Stimulated activated CD4-positive, alpha-beta T cell treated with anti-CD3 and anti-CD28 coated beads, Interleukin-4, amount 100 ng/mL, for 1 hour (primary cell): ENCODE measurements at places on chromosomes 1 and 21.

DNA sequence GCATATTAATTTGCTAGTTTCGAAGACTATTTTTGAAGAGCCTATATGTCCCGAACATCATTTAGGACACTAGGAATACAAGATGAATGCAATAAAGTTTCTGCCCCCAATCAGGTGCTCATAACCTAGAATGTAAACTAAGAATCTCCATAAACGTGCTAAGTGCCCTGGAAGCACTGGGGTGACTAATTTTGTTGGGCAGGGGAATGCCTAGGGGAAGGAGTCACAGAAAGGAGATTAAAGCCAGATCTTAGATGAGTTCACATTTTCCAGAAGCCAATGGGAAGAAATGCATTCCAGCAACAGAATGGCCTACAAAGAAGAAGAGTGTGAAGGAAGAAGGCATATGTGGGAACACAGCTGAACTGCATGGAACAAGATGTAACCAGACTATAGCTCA, 19.5 kb downstream of the SCYL3 start:
- no peak for DNase-seq

DNA sequence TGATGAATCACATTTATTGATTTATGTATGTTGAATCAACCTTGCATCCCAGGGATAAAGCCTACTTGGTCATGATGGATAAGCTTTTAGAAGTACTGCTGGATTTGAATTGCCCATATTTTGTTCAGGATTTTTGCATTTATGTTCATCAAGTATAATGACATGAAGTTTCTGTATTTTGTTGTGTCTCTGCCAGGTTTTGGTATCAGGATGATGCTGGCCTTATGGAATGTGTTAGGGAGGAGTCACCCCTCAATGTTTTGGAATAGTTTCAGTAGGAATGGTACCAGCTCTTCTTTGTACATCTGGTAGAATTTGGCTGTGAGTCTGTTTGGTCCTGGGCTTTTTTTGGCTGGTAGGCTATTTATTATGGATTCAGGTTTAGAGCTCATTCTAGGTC, 1643.1 kb upstream of the B3GALT2 start:
- no peak for DNase-seq

- no peak for DNase-seq
Measured at GRCh38 chr21:46564391-46564790, 40.5 kb downstream of the S100B start.

GRCh38 chr1:157239936-157240335, 101.7 kb upstream of the ETV3 start:
- no peak for DNase-seq

DNA sequence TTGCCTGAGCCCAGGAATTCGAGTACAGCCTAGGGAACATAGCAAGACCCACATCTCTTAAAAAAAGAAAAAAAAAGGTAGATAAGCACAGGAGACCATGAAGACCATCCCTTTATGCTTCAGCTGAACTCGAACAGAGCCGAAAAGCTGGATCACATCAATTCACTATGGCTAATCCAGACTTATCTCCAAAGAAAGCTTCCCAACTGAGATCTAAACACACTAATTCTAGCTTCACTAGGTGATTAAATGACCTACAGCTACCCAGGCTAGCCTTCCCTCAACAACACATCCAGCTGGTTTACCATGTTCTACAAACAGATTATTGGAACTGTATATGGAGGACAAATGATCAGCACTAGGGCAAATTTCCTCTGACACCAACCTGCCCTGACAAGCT, 44.0 kb upstream of the NR5A2 start:
- no peak for DNase-seq
